ENCODE measurements at places on chromosomes 1 and 21. TPM values are rescaled to one million over a fixed set of nuclear protein-coding genes. Genes with fewer than 3 reads are reported as not detected.

IGSF5 gene
- total RNA-seq, result not detected

FALEC gene
- total RNA-seq, result not detected

BARHL2 gene
- not detected for total RNA-seq

SLC25A44 gene
- total RNA-seq, result 4.8 TPM

EDARADD gene
- 0.19 TPM for total RNA-seq

NEGR1 gene
- total RNA-seq, result 13.8 TPM

CYP2J2 gene
- total RNA-seq, result not detected

POU3F1 gene
- not detected for total RNA-seq

CNIH3 gene
- 11.3 TPM for total RNA-seq

TMEM82 gene
- not detected for total RNA-seq

FCGR1A gene
- total RNA-seq, result 0.19 TPM

MMEL1 gene
- under 0.01 TPM for total RNA-seq

FCRL6 gene
- not detected for total RNA-seq

INKA2 gene
- 30.7 TPM for total RNA-seq

CNTN2 gene
- under 0.01 TPM for total RNA-seq

Data from regular cardiac myocyte (primary cell).